ENCODE measurements at places on chromosomes 5 and 9. TPM values are rescaled to one million over a fixed set of nuclear protein-coding genes. Genes with fewer than 3 reads are reported as not detected.

Gene SLC6A3
- total RNA-seq, result 0.52 TPM

Gene CDH10
- not detected for total RNA-seq

- no peak for DNase-seq
These were observed 3.0 kb downstream of the NFIL3 start for GRCh38 chr9:91420501-91421127.

- DNase-seq, result no peak
These were observed 32.2 kb downstream of the GCNT4 start for GRCh38 chr5:75020016-75020656.

- DNase-seq, result no peak
These were observed 303.4 kb upstream of the ATP10B start for GRCh38 chr5:161155451-161155850.

All from upper lobe of right lung (tissue), 1 donor.